ENCODE measurements at places on chromosomes 5 and 9.

DNA sequence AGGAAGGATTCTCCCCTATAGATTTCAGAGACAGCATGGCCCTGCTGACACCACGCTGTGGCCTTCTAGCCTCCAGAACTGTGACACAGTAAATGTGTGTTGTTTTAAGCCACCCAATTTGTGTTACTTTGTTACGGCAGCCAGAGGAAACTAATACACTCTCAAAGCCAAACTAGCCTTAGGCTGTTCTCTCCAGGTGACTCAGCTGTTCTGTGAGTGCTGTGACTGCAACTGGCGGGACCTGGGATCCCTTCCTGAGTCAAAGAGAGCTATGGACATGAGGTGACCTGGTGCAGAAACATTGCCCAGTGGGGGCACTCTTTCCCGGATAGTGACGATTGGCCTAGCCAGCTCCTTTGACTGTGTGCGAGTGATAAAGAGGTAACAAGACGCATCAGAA lies 14.0 kb upstream of the MLANA start:
- DNase-seq = no peak

- no peak for DNase-seq
Measured at GRCh38 chr9:96088510-96088909, 213.0 kb downstream of the ERCC6L2 start.

DNA sequence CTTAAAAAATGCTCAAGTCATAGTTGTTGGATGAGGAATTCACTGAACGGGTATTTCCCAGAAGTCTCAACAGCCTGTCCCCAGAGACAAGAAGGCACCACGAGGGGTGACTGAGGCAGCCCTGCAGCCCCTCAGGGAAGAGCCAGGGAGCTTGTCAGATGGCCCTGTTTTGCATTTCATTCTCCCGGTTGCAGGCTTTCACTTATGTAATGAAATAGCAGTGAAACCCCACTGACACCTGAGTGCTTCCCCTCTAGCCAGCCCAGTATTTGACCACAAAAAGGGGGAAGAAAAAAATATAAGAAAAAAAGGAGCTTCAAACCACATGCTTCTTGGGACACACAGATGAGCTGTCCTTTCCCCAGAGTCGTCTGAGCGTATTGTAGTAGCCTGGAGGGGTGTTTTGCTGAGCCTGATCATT lies 75.3 kb upstream of the IL12B start:
- DNase-seq = no peak

GRCh38 chr9:30630459-30630858 lies 1754.0 kb upstream of the ACO1 start:
- peak; percentile 38 for DNase-seq

DNA sequence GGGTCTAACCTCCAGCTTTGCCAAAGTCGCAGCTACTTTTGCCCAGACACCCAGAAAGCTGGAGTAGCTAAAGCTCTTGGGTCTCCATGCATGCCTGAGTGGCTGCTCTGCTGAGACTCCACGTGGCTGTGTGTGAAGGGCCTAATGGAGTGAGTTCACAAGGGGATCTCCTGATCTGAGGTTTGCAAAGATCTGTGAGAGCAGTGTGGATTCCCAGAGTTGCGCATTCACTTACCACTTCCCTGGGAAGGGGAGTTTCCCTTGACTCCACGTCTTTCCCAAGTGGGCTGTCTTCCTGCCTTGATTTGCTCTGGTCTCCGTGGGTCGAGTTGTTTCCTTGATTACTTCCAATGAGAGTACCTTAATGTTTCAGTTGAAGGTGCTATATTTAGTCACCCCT lies 17.6 kb upstream of the CDKN2B start:
- no peak for DNase-seq

- no peak for DNase-seq
Measured at GRCh38 chr5:125467222-125467621, 720.8 kb upstream of the ZNF608 start.

DNA sequence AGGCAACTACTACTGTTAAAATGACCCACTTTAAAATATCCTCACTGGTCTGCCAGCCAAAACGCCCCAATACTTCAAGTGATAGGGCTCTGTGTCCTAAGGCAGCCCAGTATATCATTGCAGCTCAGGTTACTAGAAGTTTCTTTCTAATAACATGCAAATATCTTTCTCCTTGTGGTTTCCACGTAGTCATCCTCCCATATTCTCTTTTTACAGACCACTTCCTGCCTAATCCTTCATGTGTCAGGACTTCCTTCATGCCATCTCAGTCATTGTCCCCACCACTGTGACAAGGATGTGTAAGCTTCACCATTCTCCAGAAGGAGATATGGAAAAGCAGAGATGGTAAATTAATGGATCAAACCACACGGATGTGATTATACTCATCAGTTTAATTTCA lies 813.7 kb downstream of the MAT2B start:
- DNase-seq = no peak

DNA sequence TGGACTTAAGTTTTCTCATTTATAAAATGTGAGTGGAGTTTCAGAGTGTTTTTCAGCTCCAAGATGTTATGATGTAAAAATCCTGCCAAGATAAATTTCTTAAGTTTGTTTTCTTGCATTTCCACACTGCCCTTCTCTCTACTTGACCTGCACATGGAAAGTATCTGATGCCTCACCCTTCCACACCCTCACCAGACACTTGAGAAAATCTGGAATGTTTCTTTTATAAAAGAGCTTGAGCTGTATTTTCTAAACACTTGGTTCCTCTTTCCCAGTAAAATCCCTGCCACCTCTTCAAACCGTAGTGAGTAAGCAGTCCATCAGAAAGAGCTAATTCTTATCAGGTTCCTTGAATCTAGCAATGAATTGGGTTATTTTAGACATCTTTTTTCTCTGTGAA lies 42.9 kb downstream of the FOXD1 start:
- no peak for DNase-seq

- no peak for DNase-seq
Measured at GRCh38 chr9:92147030-92147851, 32.0 kb upstream of the SPTLC1 start.

GRCh38 chr9:110579034-110579861 lies at the start of gene SVEP1:
Gene SVEP1 (minus strand): TSS chr9:110579741. CDS start chr9:110579543, 198 bp downstream.
- no peak for DNase-seq

DNA sequence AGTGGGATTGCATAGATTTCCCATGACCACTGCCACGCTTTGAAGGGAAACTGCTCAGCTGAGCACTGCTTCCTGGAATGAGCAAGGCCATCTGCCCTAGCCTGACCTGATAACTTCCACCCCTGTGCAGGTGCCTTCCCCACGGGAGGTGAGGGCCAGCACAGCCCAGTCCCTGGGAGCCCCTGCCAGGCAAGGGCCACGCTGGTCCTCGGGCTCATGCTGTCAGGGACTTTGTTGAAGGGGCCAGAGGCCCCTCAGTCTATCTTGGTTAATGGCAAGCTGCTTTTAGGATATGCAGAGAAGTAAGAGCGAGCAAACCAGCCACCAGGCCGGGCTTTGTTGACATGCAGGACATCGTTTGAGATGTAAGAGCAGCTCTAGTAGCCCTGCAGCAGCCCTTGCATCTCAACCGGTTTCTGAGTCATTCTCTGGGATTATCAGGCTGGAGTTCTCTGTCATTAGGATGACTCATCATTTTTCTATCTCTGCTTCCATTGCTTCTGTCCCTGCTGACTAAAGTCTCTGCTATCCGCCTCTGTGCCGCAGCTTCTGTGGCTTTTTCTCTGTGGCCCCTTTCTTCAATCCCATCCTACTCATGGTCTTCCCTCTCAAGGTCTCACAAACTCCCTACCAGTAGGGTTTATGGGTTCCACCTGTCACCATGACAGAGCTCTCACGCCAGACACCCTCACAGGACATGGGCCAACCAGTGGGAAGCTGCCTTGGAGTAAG lies 30.6 kb upstream of the IQGAP2 start:
- no peak for DNase-seq

- no peak for DNase-seq
Measured at GRCh38 chr9:37036371-37036775, 2.3 kb upstream of the PAX5 start.

DNA sequence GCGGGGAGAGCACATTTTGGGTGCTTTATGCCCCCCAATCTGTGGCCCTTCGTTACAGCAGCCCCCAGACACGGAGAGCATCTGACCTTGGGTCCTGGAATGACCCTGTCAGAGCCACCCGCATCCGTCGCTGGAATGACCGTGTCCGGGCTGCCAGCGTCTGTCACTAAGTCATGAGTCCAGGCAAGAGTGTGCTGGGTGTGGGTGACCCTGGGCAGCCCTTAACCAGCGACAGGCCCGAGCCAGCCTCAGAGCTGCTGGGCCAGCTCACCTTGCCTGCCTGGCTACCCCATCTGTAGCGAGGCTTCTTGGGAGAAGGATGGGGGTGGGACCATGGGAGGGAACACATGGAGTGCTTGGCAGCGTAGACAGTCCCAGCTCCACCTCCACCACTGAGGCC lies 46.8 kb upstream of the NOTCH1 start:
- DNase-seq = no peak

DNA sequence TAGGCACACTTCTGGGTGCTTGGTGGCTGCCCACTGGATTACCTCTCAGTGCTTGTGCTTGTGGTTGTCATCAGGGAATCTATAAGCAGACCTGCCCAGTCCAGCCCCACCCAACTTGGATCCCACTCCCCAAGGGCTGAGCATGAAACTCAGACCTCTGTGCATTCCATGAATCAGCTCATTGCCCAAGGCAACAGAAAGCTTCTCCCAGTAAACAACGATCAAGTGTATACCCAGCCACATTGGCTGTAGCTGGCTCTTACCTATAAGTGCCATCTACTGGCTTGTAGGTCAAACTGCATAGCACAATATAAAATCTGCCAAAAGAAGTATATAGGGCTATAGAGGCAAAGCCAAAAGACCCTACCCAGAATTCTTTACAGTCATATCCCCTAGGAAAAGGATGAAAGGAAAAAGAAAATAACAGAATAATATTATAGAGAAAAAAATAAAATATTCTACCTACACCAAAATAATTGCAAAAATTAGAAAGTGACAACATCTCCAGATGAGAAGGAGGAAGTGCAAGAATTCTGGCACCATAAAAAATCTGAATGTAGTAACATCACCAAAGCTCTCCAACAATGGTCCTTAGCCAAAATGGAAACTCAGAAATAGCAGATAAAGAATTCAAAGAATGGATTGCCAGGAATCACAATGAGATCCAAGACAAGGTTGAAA lies 321.0 kb upstream of the TRPC7 start:
- no peak for DNase-seq

DNA sequence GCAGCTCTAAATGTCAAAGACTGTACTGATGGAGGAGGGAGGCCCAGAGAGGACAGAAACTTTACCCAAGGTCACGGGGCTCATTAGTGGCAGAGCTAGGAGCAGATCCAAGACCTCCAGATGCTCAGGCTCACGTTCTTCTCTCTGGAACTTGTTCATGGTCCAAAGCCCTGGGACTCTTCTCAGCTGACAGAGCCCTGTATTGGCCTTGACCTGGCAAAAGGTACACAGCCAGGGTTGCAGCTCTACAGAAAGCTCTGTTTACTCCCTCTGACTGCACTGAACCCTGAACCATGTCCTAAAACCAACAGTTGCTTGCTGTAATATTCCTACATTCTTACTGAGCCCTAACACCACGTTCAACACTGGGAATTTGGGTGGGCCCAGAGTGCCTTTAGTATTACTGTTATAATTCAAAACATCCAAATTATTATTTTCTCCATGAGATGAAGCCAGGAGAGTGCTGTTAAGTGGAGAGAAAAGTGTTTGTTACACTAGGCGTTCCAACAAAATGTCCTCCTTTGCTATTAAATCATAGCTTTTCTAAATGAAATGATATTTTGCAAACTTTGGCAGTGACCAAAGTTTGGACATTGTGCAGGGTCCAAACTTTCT lies 602.4 kb upstream of the CLINT1 start:
- DNase-seq = no peak

DNA sequence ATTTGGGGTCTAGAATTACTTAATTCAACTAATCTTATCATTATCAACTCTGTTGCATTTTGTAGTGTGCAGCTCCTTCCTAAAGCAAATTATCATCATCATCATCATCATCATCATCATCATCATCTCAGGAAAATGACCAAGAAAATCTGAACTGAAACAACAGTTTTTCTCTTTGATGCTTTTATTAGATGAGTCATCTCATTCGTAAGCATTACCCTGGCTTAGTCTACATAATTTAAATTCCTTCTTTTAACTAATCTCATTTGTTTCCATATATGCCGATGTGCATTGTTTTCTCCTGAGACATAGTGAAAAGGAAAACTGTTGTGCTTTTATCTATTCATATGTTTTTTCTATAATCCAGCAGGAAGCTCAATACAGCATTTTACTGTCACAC lies 173.0 kb upstream of the PDE4D start:
- no peak for DNase-seq

DNA sequence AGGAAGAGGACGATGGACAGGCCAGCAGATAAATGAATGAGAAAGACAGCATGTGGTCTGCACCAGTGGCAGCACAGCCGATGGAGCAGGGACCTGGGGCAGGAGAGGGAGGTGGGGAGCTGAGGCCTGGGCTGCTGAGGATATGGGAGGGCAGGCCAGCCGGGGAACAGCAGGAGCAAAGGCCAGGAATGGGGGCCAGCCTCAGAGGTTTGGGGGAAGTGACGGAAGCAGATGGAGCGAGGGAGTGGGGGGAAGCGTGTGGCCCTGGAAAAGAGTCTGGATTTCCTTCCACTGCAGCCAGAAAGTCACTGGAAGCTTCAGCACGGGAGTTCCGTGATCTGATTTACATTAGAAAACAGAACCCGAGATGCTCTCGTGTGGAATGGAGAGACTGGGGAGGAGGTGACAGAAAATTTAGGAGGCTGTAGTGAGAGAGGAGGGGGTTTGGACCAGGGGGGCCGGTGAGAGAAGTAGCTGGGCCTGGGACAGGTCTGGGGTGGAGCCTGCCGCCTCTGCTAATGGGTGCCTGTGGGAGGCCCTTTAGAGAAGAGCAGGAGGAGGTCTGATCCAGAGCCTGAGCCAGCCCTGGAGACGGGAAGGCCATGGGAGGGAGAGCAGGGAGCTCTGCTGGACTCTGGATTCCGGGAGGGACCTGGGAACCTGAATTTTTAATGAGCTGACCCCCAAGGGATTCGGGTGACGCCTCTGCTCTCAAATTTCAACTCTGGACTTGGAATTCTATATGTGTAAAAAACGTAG lies 65.4 kb downstream of the TSPAN17 start:
- no peak for DNase-seq

GRCh38 chr9:69175486-69175885 lies 1.4 kb downstream of the TJP2 start:
- DNase-seq = no peak

- no peak for DNase-seq
Measured at GRCh38 chr5:40853632-40854192, 12.5 kb downstream of the CARD6 start.

DNA sequence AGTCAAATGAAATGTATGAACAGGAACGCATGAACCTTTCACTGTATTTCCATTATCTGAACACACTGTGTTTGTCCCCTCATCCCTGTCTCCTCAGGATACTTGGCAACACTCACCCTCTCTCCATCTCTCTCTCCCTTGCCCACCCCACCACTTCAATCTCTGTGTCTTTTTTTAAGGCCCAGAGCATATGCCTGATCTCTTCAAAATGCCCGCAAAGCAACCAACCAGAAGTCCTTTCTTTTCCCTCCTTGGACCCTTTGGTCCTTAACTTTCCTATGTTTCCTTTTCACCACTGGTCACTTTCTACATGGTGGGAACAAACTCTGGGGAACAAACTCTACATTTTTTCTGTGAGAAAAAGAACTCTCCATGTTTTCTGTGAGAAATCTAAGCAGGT lies 3.2 kb upstream of the IRF1 start:
- DNase-seq = no peak

GRCh38 chr5:149421834-149422233 lies 42.7 kb upstream of the IL17B start:
- DNase-seq = no peak

Measured in NCI-H1048 (cell line).